Heart left ventricle (tissue), 16 donors: ENCODE measurements at places on chromosomes 1 and 21. TPM values are rescaled to one million over a fixed set of nuclear protein-coding genes. Genes with fewer than 3 reads are reported as not detected.

- H3K4me3 ChIP-seq = no peak overlapping the region
- peaks cover 15% of the 10 kb centered on the region for H3K36me3 ChIP-seq
- no peak for DNase-seq
These were observed 15.0 kb downstream of the TM2D1 start for GRCh38 chr1:61709908-61710289.

CRYBG2 gene
- not detected for total RNA-seq

KLHDC7A gene
- total RNA-seq = 0.16 TPM

DNA sequence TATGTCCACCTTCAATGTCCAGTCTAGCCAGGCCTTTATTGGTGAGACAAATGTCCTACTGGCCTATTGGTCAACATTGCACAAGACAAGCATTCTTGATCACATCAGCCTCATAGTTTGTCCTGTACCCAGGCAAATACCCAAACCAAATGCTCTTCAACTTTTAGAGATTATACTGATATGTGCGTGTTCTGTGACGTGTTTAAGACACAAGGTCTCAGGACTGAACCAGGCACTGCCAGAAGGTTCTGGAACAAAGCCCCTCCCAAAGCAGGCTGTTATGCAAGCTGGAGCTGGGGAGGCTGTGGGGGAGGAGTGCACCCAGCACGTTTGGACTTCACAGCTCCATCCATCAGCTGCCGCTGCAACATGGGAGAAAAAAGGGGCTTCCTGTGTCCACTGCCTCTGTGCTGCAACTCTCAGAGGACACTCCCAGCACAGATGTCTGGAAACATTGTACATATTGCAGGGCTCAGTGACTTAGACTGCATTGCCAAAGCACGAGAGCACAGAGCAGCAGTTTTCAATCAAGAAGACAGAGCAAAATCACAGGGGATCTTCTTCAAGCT is 45.9 kb downstream of the NID1 start:
- H3K27ac ChIP-seq = peak overlapping the region; percentile 54
- no peak overlapping the region for H3K4me3 ChIP-seq
- peak; percentile 86 for DNase-seq
- H3K4me1 ChIP-seq = peaks cover 21% of the 10 kb centered on the region
- no peaks in the 10 kb centered on the region for H3K27me3 ChIP-seq
- peaks cover 38% of the 10 kb centered on the region for H3K36me3 ChIP-seq
